ENCODE measurements at places on chromosomes 3 and 15. TPM values are rescaled to one million over a fixed set of nuclear protein-coding genes. Genes with fewer than 3 reads are reported as not detected.

FAM3D gene
- total RNA-seq = not detected

HMG20A gene
- 34.9 TPM for total RNA-seq

CMTM8 gene
- total RNA-seq = 5.1 TPM

SERPINI2 gene
- not detected for total RNA-seq

UROC1 gene
- not detected for total RNA-seq

FETUB gene
- total RNA-seq = not detected

IQCH gene
- total RNA-seq = 2.0 TPM

SLC28A2 gene
- not detected for total RNA-seq

STX19 gene
- not detected for total RNA-seq

ARL6 gene
- total RNA-seq = 10.5 TPM

ACTRT3 gene
- total RNA-seq = 2.5 TPM

ROPN1 gene
- not detected for total RNA-seq

PXYLP1 gene
- 9.0 TPM for total RNA-seq

CCR9 gene
- total RNA-seq = 1.5 TPM

DLL4 gene
- total RNA-seq = 0.08 TPM

TRIM42 gene
- not detected for total RNA-seq

RBM5 gene
- total RNA-seq = 101 TPM

XYLB gene
- total RNA-seq = 5.9 TPM

LMAN1L gene
- 0.15 TPM for total RNA-seq

Measured in activated CD8-positive, alpha-beta memory T cell treated with anti-CD3 and anti-CD28 coated beads for 36 hours (primary cell).